GM20000 (cell line): ENCODE measurements at places on chromosomes 5 and 9.

- DNase-seq = no peak
These were observed 11.5 kb downstream of the SFXN1 start for GRCh38 chr5:175489693-175490443.

- DNase-seq = no peak
These were observed 30.9 kb downstream of the DMRT3 start for GRCh38 chr9:1007312-1007711.

GRCh38 chr9:74391816-74392215, 105.3 kb upstream of the RORB start:
- DNase-seq = no peak

- DNase-seq = no peak
These were observed 28.8 kb upstream of the DAB2IP start for GRCh38 chr9:121622387-121623203.

DNA sequence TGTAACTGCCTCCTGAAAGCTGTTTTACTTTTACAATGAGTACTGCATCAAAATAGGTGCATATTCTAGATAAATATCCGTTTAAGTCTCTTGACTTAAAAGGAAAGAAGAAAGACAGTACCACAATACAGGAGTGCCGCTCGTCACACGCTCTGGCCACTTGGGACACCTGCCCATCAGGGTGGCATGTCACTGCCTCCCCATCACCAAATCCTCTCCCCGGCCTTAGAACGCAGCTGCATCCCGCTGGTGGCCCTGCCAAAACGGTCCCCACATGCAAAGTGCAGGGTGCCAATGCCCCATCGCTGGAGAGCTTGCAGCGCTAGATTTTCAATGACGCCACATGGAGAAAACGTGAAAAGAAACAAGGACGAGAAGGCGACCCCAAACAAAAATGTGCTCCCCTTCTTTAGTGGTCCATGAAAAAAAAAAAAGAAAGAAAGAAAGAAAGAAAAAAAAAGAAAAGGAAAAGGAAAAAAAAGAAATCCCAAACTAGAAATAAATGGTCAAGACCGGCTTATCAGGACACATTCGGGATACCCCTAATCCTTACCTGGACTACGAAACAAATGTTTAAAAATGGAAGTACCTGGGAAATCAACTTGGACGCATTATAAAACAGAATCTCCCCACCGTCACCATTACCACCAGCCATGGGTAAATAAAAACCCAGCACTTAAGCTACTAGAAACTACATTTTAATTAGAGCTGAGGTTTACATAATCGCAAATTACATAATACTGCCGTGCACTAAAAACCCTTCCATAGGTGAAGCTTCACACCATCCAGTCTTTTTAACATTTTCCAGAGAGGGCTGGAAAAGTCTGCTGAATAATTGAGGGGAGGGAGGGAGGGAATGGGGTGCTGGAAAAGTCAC, 1.0 kb downstream of the ANKH start:
- no peak for DNase-seq
